ENCODE measurements at places on chromosomes 12 and 14.
A peak's percentile ranks its signal among the peaks of the same experiment; 100 is the strongest.

GRCh38 chr12:91326058-91327027 lies 143.7 kb upstream of the DCN start:
- no peak for DNase-seq

GRCh38 chr12:79360286-79360685 lies 330.5 kb downstream of the PAWR start:
- no peak for DNase-seq

DNA sequence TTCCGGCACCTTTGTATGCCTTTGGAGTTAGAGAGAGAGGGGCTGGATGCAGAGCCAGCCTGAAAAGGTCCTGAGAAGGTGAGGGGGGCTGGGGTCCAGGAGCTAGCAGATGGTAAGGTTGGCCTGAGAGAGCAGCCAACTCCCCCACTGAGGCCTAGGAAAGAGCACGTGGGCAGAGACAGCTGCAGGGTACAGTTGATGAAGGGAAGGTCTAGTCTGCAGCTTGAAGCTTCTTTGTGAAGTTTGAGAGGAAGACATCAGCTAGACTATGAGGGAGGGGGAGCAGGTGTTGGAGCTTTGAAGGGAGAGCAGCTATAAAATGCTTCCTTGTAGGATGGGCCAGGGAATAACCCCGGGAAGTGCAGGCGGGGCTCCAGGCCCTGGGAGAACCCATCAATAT lies 289.3 kb upstream of the AMIGO2 start:
- DNase-seq = no peak

GRCh38 chr14:23385642-23386265 lies 8.9 kb downstream of the CMTM5 start:
- DNase-seq = no peak

GRCh38 chr12:30996255-30996654 lies 69.7 kb downstream of the TSPAN11 start:
- DNase-seq = no peak

GRCh38 chr12:4412056-4412455 lies 32.5 kb upstream of the FGF23 start:
- no peak for DNase-seq

DNA sequence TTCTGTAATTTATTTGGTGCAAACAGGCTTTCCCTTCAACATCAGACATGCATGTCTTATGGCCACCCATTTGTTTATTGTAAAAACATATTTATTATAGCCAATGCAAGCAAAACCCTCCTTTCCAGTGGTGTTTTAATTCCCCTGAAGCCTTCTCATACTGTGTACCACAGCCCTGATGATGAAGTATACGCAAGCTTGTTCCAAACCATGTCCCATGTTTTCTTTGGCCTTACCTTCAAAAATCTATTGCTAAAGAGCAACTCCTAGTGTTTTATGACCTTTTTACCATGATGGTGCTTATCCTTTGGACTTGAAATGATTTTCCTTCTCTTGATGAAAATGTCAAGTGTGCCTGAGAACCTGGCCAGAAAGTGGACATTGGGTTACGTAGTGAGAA lies 85.9 kb upstream of the CCDC91 start:
- DNase-seq = no peak

DNA sequence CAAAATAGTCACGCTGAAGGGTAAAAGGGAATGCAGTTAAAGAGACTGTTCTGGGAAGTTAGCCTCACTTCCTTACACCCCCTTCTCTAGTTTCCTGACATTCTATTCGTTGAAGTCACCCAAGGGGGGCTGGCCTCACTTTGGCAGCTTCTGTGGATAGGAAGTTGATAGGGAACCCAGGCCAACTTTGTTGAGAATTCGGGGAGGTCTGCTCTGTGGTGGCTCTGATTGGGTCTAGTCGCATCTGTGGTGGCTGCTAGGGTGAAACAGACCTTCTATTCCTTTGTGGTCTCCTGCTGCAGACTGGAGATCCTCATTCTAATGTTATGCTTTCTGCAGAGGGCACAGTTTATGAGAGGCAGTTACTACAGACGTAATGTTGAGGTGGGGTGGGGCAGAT lies 28.8 kb upstream of the GZMB start:
- DNase-seq = no peak

GRCh38 chr12:66678338-66679275 lies at the start of gene GRIP1:
GRIP1 (minus strand) TSS chr12:66679076; CDS start chr12:66678904, 172 bp downstream.
- DNase-seq = no peak

DNA sequence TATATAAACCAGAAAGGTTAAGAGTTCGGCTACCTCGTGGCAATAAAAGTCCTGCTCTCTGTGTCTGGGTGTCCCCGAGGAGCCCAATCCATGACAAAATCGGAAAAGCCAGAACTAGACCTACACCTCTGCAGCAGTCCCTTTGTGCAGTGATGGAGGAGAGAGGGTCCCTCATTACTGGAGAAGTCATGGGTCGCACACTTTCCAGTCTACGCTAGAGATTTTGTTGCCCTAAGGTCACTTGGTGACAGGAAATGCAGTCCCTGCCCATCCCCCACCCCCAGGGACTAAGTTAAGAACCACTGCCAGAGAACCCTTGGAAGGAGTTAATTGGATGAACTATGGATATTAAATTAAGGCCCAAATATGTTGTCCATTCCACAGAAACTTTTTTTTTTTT lies 104.4 kb upstream of the ATF7IP start:
- DNase-seq = no peak

DNA sequence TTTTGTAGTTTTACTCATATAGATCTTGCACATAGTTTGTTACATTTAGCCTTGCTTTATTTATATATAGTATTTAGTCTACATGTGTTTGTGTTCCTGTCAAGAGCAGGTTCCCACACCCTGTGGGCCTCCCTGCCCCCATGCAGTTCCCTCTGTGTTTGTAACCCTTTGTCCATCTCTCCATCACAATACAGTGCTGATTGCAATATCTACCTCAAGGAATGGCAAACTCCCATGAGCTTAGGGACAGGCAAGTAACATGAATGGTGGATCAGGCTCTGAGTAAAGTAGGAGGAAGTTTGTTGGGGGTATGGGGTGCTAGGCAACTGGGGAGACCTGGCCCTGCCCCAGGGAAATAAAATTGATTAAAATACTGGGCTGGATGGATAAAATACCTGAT lies 151.9 kb upstream of the MYL2 start:
- DNase-seq = no peak

DNA sequence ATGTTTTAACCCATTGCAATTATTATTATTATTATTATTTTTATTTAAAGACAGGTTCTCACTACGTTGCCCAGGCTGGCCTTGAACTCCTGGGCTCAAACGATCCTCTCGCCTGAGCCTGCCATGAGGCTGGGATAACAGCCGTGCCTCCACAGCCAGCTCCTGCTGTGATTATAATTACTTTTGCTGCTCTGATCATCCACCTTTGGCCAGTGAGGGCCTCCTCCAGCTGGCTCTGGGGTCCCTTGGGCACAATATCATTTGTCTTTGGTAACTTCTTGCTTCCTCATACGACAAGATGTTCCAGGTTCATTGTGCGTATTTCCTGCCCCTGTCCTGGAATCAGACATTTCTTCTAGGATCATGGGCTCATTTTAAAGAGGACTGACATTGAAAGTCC lies 28.4 kb downstream of the LRTM2 start:
- no peak for DNase-seq

DNA sequence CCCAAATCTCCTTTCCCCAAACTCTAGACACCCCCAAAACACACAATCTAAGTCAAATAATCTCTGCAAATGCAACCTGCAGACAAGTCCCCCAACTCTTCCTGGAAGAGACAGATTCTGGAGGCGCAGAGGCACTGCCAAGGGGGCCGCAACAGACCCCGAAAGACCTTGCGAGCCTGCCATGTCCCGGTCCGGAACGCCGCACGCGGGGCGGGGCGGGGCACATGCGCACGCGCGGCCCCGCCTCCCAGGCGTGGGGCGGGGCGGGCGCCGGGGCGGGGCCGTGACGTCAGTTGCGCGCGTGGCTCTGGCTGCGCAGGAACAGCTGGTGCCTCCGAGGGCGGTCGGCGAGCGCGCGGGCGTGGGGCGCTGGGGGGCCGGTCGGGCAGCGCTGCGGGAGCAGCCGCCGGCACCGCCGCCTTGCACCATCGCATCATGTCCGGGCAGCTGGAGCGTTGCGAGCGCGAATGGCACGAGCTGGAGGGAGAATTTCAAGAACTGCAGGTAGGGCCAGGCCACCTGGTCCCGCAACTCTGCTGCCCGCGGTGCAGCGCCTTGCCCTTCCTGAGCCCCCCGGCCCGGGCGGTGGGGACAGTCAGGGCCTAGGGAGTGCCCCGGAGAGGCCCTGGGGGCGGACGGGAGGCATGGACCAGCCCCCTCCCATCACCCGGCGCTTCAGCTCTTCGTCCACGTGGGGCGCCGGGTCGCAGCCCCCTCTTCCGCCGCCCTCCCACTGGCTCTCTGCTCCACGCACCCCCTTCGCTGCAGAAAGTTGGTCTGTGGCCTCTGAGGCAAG lies at the start of gene TMEM120B:
TMEM120B (plus strand) TSS at position 292 of the 796 bp plus-strand sequence; CDS start at position 436, 144 bp downstream.
- peak; percentile 31 for DNase-seq

DNA sequence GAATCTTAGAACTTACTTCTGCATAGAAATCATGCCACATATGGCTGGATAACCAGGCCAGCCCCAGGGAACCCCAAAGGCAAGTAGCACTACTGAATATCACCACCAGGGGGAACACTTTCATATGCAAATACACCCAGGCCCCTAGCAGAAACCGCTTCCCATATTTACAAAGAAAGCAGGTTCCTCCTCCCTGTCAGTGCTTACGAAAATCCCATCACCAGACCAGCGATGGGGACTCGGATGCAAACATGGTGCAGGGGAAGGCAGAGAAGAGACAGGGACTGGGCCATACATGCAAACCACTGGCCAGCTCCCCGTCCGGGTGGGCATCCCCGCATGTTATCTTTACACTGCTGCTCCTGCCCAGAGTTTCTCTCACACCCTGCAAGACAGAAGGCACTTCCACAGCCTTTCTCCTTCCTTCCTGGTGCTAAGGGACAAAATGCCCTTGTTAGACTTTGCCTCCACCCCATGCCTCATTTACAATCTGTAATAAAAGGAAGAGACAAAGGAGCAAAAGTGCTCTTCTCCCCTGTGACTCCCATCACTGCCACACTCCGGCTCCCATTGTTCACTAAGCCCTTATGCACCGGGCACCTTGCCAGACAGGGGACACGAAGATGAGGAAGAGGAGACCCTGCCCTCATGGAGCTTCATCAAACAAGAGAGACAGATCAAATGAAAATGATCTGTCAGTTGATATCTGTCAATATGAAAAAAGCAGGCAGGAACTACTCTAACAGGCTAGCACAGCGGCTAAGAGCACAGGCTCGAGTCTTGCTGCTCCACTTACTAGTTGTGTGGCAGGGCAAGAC lies 62.3 kb downstream of the PTPN21 start:
- peak; percentile 43 for DNase-seq

- DNase-seq = no peak
These were observed 75.3 kb downstream of the SRGAP1 start for GRCh38 chr12:63919756-63920155.

DNA sequence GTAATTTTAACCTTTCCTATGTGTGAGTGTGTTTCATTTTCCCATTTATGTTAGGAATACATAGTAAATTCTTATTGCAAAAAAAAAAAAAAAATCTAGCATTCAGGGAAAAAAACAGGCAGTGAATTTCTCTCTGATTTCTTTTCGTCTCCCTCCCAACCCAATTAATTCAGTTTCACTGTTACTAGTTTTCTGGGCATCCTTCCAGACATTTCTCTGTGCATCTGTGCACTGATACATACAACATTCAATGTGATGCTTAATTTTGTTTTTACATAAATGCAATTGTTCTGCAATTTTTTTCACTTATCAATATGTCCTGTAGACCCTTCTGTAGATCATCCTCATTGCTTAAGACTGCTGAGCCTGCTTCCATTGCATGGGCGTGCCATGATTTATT lies 694.3 kb upstream of the TBX3 start:
- DNase-seq = no peak

DNA sequence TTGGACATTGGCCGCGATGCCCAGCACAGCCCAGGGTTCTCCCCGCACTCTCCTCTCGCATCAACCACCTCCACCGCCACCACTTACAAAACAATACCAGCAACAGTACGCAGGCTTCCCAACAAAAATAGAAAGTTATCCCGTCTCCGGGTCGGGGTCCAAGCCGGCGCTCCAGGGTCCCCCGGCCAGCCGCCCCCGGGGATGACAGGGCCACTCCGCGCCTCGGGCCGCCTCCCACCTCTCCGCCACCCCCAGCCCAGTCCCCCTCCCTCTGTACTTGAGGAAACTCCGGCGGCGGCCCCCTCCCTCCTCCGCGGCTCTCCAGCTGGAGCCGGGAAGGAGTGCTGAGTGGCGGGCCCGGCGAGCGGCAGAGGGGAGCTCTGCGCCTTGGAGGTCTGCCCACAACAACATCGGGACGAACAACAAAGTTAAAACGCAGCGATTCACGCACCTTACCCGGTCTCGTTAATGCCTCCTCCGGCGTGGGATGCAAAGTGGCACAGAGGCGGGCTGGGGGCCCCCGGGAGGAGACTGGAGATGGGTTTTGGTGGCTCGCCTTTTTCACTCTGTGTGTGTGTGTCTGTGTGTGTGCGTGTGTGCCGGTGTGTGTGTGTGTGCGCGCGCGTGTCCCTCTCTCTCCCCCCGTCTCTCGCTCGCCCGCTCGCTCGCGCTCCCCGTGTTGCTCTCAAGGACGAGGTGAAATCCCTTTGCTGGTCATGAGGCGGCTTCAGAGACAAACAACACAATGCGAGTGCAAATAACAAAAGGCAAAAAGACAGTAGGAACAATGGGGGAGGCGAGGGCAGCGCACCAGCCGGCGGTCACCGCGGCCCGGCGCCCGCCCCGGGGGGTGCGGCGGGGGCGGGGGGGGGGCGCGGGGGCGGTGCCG lies 386.8 kb downstream of the BCAT1 start:
- DNase-seq = no peak

DNA sequence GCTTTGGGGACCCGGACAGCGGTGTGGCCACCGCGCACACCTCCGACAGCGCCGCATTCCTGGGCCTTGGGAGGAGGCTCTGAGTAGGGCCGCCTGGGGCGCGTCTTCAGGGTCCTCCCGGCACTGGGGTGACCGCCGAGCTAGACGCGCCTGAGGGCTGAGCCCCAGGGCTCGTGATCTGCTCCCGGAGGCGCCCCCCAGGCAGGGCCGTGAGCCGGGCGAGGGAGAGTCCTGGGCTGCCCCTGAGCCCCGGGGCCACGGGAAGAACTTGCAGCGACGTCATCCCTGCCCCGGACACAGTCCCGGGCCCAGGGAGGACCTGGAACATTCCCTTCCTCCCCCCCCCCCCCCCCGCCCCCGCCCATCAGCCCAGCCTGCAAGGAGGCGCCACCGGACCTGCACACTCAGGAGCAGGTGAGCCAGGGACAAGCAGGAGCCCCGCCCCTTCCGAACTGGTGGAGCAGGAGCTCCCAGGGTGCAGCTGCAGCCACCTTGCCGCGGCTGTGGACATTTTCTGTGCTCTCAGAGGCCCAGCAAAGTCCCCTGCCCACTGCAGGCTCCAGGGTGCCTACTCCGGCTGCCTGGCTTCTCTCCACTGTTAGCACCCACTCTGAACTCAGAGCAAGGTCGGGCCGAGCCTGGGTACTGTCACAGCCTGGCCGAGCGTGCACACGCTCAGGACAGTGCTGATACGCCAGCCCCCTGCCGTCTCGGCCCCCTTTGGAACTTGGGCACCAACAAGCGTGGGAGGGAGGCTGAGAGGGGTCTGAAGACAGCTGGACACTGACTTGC lies 50.7 kb downstream of the A2M start:
- no peak for DNase-seq

- DNase-seq = no peak
These were observed 509.5 kb downstream of the TMEM132D start for GRCh38 chr12:129394177-129394825.

- DNase-seq = no peak
These were observed 3.9 kb downstream of the PLD4 start for GRCh38 chr14:104928391-104929133.

All from fibroblast of skin of left biceps (primary cell).